ENCODE measurements at places on chromosomes 7 and 10.

GRCh38 chr7:124667312-124668153 is 98.1 kb downstream of the GPR37 start:
- DNase-seq, result no peak

DNA sequence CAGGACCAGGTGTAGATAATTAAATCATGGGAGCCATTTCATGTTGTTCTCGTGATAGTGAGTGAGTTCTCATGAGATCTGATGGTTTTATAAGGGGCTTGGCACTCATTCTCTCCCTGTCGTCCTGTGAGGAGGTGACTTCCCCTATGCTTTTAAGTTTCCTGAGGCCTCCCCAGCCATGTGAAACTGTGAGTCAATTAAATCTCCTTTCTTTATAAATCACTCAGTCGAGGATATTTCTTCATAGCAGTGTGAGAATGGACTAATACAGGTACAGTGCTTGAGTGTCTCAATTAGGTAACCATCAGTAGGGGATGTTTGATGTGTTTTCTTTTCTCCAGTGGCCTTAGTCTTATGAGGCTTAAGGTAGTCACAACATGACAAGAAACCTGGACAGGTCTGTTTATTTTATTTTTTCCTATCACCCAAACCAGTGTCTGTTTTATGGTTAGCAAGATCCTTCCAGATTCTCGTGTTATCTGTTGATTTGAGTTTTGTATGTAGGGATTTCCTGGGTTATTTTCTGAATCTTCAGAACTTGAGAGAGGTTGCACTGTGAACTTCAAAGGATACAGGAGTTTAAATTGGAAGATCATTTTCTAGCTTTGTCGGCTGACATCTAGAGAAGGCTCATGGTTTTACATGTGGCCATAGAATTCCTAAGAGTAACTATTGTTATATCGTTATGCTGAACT is 32.1 kb downstream of the UMAD1 start:
- no peak for DNase-seq

GRCh38 chr10:97861924-97862323 is 12.3 kb downstream of the GOLGA7B start:
- DNase-seq, result no peak

DNA sequence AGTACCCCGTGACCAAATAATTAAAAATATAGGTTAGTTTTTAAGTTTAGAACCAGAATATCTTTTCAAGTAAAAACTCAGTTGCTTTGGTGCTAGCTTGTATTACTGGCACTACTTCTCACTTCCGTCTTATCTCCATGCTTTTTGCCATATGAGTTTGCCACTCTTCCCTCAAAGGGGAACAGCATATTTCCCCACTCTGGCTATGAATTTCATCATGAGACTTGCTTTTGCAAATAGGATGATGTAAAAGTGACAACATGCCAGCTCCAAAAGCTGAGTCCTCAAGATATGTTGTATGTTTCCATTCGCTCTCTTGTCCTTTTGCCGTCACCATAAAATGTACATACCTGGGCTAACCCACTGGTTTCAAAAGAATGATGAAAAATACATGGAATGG is 178.1 kb upstream of the SEMA3A start:
- DNase-seq, result no peak

All from T-helper 22 cell (primary cell).